DMS 273 treated with DMSO at 0.1 percent for 48 hours (cell line): ENCODE measurements at places on chromosomes 13 and 19.

- no peak for DNase-seq
Measured at GRCh38 chr13:21528616-21529015, 69.5 kb upstream of the ZDHHC20 start.

DNA sequence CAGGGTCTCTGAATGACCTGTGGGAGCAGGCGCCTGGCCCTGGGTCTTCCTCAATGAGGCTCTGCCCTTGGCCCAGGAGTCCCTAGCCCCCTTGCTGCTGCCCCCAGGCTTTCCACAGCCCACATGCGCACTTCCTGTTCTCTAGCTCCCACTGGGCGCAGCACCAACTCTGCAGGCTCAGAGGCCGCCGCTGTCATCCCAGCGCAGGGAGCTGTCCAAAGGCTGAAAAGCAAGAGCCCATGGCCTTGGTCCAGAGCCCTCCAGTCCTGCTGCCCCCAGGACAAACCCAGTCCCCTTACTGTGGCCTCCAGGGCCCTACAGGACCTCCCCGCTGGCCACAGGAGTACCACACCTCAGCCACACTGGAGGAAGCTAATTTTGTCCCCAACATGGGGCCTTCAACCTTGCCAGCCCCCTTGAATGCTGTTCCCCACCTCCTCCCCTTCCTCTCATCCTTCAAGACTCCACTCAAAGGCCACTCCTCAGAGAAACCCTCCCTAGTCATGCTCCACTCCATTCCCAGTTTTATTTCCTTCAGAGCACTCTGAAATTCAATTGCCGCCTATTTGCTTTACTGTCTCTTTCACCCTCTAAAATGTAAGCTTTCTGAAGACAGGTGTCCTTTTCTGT, 8.0 kb upstream of the POU2F2 start:
- no peak for DNase-seq

DNA sequence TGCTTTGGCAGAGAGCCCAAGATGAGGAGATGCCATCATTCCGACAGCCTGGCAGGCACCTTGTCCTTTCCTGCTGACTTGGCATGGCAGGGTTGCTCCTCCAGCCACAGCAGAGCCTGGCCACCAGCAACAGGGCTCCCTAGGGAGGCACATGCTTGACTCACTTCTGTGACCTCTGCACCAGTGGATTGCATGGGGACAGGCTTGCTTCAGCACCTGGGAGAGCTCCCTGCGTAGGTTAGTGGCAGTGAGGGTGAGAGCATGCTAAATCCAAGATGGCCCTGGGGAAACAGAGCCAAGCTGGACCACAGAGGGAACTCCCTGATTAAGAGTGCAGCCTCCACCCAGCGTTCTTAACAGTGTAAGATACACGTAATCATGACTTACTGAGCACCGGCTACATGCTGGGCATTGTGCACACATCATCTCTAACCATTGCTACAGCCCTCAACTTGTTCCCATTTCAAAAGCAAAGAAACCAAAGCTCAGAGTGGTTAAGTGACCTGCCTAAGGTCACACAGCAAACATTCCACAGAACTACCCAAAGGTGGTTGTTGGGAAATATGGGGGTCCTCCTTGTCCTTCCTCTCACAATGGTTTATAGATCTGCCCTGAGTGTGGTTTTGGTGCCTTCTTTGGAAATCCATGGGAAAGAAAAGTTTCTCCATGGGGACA, 116.6 kb upstream of the UQCRFS1 start:
- no peak for DNase-seq

DNA sequence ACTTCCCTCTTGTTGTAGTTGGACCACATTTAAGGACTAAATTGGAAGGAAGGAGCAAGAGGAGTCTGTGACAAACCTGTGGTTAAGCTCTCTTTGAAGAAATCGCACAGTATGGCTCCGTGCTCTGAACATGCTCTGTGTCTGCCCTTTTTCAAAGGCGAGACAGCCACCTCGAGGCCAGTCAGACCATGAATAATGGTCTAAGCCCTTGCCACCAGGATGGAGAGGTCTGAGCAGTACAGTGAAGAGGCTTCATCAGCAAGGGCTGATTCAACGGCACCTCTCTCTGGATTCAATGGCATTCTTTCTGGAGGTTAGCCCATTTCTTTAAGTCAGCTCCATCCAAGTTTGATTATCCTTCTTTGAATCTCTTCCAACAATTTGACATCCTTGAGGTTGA, 30.9 kb downstream of the FAM216B start:
- no peak for DNase-seq

DNA sequence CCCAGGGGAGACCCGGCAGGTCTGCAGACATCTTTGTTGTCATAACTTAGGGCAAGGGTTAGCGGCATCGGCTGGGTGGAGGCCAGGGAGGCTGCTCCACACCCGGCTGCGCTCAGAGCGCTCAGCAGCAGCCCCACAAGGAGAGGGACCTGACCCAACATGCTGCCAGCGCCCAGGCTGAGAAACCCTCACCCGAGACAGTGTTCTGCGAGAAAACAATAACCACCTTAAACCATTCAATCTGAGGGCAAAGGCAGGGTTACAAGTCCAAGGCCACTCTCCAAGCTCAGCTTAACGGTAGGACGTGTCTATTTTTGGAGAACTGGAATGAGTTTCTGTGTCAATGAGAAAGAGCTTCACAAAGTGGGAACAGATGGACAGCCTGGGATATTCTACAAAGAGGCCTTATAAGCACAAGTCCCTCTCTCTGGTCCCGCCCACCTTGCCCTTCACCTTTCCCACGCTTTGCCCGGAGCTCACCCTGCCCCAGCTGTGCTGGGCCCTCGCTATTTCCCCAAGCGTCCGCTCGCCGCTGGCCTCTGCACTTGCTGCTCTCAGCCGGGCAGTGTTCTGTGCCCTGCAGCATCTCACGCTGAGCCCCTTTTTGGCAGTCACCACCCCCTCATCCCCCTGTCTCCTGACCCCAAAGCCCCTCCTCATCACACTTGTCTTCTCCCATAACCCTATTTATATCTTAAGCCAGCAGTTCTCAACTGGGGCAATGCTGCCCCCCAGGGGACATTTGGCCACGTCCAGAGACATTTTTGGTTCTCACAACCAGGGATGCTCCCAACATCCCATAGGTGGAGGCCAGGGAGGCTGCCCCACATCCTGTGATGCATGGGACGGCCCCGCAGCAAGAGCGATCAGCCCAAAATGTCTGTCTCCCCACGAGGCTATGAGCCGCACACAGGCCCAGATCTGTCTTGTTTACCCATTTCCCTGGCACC, 17.6 kb downstream of the PPP1R12C start:
- DNase-seq, result no peak

DNA sequence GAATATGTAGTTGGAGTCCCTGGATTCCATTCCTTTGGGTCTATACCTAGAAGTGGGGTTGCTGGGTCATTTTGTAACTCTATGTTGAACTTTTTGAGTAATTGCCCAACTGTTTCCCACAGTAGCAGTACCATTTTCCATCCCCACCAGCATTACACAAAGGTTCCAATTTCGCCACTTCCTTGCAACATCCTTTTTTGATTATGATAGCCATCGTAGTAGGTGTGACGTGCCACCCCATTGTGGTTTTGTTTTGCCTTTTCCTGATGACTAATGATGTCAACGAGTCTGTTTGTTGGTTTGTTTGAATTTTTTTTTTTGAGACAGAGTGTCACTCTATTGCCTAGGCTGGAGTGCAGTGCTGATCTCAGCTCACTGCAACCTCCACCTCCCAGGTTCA, 3.3 kb upstream of the PEX11G start:
- no peak for DNase-seq

DNA sequence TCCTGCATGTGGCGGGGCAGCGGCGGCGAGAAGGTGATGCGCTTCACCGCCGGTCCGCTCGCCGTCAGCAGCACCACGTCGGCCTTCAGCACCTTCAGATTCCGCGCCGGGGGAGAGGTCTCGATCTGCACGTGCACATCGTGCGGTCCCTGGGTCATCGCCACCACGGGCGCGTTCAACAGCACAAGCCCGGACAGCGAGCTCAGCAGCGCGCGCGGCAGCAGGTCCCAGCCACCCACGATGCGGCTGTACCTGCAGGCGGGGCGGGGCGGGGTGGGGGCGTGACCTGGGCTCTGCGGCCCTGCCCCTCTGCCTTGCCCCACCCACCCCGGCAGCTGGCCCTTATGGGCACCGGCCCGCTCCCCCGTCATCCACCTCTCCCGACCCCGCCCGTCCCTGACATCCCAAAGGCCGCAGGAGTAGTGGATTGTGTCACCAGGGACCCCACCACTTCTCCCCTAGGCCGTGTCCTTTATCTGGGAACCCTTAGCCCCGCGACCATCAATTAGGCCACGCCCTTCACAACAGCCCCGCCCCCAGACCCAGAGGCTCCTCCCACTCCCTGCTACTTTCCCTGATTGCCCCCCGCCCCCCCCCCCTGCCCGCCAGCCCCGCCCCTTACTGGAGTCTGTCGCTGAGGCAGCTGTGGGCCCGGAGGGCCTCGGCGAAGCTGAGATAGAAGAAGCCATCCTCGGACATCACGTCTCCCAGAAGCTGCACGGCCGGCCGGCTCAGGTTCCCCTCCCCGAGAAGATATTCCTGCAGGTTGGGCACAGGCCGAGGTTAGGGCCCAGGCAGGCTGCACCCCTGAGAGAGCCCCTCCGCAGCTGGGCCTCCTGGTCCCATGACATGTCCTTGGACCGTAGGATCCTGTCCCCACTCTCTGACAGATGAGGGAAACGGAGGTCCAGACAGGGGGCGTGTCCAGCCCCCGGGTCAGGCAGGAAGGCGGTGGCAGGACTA, 6.1 kb downstream of the IL4I1 start:
- DNase-seq, result no peak

DNA sequence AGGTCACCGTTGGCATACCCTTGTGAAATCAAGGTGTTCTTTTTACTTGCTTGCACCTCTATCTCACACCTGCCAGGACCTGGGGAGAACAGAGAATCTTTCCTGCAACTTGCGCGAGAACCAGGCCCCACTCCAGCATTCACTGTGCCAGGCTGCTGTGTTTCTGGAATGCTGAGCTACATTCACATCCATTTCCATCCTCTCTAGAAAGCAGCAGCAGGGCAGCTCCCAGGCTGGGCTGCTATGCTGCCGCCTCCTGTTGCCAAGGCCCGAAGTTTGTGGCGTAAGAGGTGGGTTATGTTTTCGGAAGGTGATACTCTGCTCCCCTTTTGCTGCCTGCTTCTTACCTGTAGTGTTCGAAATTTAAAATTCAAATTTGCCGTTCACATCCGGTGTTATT, 464.1 kb downstream of the KLF5 start:
- DNase-seq, result no peak

DNA sequence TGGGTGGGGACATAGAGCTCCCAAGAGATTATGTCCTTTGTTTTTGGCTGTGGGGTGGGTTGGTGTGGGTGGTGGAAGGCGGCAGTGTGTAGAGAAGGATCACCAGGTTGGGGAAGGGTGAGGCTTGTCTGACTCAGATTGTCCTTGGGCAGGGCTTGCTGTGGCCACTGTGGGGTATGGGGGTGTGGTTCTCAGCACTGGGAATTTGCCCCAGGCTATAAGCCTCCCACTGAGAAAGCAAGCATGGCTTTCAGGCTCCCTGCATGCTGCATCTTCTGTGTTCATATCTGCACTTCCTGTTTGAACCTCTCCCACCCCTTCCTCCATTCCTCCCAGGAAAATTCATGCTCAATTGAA, 34.9 kb downstream of the DNAJC15 start:
- DNase-seq, result no peak

DNA sequence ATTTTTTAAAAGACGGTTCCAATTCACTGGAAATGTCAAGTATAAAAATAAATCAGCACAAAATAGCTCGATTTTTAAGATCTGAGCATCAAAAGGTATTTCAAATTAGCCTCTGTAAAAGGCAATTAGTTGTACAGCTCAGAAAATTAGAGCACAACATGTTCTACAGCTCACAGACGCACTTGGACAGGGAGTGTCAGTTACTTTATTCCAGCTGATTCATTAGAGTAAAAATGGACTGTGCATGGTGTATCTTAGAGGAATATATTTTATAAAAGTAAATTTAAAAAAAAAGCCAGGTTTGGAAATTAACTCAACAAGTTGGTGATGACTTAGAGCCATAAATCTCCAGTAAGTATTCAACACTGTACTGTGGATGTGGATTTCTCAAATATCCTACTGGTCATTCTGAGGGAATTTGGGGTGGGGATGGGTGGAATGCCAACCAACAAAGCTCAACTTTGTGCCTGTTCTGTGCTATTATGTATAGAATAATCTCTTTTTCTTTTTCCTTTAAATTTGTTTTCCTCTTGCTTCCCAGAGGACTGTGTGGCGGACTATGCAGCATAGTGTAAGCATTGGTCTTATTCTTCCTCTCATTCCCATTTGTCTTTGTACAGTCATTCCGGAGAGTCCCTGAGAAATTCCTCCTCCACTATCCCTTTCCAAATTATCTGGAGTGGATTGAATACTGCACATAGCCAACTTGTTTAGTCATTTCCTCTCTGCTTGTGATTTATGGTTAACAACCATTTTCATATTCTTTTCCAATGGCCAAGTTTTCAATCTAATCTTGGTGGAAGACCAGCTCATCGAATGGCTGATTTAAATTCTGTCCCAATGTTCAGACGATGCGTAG, 169.3 kb downstream of the DCT start:
- no peak for DNase-seq

DNA sequence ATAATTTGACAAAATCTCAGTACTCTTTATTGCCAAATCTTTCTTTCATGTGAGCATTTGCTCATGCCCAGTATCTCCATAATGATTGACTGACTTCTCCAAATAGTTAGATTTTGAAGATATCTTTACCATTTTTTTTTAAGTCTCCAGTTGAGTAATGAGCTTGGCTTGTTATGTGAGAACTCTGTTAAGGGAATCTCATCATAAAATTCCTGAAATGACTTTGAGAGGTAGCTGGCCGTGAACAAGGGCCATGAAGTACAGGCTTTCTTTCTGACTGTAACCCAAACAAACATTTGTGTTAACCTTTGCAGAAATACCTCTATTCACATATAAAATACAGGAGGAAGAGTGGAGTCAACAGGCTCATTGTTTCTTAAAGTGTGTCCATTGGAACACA, 449.7 kb downstream of the IRS2 start:
- no peak for DNase-seq

GRCh38 chr13:33816912-33817311, 1.0 kb upstream of the RFC3 start:
- no peak for DNase-seq

DNA sequence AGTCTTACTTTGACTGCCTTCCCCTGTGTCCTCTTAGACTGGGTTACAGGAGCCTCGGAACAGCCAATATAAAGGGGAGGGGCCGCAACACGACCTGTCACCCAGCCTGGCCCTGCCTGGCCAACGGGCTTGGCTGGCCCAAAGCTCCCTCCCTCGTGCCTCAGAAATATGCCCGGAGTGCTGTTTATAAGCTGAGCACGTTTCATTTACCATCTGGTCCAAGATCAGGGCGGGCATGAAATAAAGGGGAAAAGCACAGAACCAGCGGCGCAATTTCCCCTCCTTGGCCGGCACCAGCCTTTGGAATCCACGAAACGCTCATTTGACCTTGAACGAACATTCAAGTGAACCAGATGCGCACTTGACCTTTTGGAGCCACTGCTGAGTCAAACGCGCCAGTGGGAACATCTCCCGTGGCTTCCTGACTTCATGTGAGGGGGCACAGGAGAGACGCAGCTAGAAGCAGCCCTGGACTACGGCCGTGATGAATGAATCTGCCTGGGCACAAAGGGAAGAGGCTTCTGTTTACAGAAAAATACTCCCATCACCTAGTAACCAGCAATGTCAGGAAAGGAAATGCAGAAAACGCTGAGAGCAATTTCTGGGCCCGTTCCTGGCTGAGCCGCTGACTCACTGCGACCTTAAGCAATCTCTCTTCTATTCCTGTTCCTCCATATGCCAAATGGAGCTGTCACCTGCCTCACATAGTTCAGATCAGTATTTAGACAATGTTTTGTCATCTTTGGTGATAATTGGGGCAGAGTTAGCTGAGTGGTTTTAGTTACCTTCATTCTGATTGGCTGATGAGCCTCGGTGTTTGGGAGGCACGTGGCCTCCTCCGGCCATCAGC, 53.3 kb downstream of the RFX2 start:
- peak; percentile 91 for DNase-seq
